ENCODE measurements at places on chromosomes 6 and 20.

DNA sequence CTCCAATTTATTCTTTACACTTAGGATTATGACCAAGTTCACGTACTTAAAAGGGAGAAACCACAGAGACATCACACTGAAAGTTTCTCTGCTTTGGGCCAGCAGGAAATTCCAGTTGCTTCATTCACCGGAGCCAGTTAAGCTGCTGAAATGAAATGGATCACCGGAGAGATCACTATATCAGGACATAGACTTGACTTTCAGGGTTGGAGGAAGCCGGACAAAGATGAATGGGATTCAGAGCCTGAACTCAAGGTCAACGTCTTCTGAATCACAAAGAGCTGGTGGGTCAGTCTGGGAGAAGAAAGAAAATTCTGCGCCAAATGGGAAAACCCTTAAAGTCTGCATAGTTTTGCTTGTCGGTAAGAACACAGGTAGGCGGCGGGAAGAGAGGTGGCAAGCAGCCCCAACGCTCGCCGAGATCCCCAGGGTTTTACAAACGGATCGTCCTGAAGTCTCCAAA is 81.9 kb upstream of the CCDC28A start:
- peak; percentile 76 for DNase-seq

DNA sequence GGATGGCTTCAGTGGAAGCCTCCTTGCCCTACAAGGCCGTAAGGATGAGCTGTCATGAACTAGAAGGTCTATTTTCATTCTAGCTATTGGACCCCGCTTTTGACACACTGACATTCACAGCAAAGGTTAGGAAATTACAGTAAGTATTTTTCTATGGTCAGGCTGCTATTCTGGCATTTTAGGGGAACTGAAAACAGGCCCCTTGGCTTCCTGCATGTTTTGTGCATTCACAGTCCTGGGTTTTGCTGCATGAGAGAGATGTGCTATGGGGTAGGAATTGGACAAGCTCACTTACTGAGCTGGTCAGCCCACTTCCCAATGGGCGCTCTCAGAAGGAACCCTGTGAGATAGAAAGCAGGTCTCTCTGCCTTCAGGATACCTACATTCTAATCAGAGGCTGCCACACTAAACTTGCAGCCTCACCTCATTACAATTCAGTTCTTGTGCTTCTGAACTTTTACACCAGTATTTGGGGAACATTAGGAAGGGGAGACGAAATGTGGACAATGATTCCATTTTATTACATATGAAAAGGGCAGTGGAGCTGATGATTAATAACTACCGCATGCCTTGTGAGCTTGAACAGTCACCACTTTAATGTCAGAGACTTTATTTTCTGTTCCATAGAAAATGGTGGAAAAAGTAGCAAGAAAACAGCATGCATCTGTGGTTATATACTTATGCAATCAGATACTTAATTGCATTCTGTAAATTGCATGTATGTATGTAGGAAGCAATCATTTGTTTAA is 86.6 kb upstream of the TAB2 start:
- DNase-seq, result no peak

DNA sequence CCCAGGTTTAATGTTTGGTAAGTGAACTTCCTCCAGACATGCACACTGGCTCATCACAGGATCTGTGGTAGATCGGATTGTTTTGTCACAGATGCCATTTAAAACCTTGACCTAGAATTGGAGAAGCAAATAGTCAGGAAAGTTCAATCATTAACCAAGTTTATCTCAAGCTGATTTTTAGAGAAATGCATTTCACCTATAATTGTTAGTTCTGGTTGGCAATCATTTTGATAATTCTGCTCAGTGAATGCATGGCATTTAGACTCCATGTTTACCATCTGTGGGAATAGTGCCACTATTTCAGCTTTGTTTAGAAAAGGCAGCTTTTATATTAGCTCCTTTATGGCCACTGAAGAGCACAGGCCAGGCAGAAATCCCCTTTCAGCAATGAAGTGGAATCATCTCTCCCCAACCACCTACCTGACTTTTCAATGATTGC is 73.9 kb upstream of the IPCEF1 start:
- no peak for DNase-seq

DNA sequence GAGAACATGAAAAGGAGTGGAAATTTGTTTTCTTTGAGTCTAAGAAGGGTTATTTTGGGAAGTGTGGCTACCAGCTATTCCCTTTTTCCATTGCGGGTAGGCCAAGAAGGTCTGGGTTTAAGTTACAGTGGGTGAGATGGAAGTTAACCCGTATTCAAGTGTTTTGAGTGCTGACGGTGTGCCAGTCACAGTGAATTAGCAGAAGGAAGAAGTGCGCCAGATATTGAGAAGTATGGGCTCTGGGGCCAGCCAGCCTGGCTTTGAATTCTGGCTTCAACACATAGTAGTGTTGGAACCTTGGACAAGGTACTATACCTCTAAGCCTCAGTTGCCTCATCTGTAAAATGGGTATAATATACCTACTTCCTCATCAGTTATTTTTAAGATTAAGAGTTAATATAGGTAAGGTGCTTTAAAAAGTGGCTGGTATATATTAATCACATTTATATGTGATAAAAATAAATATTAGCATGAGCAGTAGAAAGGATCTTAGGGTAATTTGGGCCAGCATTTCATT is 16.3 kb downstream of the ZNF76 start:
- DNase-seq, result no peak

DNA sequence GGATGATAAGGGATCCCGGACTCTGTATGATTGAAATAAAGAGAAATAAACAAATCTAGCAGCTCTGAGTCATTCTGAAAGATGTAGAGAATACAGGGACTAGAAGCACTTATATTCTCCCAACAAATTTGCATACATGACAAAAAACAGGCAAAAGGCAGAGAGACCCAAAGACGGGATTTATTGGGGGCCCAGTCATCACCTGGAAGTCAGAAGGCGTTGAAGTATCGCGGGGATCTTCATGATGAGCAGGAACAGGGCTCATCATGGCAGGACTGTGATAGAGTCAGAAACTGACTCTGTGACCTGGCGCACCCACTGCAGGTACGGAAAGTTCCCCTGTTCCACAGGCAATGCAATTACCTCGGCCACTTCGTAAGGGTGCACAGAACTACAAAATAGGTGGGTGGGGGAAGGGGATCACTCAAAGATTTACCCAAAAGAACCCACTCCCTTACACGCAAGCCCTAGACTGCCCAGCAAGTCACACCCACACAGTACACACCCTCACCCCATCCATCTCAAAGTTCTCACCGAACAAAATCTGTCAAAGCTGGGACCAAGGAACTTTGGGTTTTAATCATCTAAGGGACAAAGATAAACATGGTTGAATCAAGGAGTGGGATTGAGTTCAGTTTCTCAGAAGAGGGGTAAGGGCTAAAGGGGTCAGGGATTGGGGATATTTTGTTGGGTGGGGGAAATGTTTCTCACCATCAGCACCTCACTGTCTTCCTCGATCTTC is 1.4 kb downstream of the CUTA start:
- peak; percentile 25 for DNase-seq

GRCh38 chr6:32855467-32856174 is 1.6 kb downstream of the PSMB9 start:
- no peak for DNase-seq

GRCh38 chr6:23754197-23754596 is 371.8 kb upstream of the NRSN1 start:
- no peak for DNase-seq

DNA sequence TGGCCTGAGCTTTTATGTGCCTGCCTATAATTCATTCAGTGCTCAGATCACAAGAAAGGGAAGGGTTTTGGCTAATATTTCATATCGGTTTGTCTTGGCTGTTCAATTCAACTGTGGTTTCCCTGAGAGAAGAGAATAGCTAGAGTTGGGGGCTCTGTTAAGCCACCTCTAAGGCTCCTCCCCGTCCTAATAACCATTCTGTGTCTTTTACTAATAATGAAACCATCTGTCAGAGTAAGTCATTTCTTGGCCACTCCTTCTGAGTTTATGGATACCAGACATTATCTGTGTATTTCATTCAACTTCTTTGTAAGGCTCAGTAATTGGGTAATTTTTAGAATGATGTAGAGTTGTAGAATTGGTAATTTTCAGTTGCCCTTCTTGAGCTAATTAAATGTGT is 5.2 kb downstream of the STX11 start:
- DNase-seq, result no peak

- DNase-seq, result no peak
Observed at GRCh38 chr6:167764215-167764614, 62.5 kb upstream of the AFDN start.

DNA sequence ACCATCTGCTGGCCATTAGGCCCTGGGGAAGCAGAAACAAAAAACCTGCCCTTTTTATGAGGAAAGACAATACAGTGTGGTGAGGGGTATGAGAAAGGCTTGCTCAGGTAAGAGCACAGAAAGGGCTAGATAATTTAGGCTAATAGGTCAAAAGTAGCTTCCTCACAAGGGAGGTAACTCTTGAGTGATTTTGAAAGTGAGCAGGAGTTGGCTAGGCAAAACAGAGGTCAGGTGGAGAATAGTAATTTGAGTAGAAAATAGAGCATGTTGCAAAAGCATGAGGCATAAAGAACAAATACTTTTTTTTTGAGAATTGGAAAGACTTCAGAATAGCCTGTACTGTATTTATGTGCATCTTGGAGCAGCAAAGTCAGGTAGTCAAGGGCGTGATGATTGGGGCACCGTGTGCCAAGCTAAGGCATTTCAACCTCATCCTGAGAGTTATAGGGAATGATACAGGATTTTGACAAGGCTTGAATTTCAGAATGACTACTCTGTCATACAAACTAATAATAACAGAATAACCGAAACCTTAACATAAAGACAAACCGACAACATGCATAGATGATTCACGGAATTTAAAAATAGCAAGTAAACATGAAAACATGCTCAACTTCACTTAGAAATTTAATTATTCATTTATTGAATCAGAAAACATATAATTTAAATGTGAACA is 123.0 kb upstream of the ENPP5 start:
- DNase-seq, result no peak

GRCh38 chr6:43926634-43927531 is 156.9 kb downstream of the VEGFA start:
- no peak for DNase-seq

- DNase-seq, result peak; percentile 60
Observed at GRCh38 chr6:16909658-16910360, 148.5 kb upstream of the ATXN1 start.

GRCh38 chr20:18712882-18713281 is 100.7 kb upstream of the SCP2D1 start:
- no peak for DNase-seq

DNA sequence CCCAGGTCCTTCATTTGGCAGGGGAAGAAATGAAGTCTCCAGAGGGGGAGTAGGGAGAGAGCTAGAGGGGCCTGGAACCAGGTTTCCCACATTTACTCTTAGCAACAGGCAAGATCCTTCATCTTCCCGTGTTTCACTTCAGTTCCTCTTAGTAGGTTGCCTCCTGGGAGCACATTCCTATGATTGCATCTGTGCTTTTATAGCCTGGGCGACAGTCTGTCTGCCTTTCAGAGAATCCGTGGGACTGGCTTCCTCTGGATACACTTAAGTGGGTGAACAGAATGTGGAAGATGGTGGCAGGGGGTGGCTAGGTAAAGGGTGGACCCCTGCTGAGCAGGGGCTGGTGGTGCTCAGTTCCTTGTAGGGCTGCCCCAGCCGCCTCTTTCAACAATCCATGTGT is 33.4 kb downstream of the STK35 start:
- no peak for DNase-seq

GRCh38 chr6:116244284-116244683 is 9.6 kb downstream of the TSPYL4 start:
- no peak for DNase-seq

DNA sequence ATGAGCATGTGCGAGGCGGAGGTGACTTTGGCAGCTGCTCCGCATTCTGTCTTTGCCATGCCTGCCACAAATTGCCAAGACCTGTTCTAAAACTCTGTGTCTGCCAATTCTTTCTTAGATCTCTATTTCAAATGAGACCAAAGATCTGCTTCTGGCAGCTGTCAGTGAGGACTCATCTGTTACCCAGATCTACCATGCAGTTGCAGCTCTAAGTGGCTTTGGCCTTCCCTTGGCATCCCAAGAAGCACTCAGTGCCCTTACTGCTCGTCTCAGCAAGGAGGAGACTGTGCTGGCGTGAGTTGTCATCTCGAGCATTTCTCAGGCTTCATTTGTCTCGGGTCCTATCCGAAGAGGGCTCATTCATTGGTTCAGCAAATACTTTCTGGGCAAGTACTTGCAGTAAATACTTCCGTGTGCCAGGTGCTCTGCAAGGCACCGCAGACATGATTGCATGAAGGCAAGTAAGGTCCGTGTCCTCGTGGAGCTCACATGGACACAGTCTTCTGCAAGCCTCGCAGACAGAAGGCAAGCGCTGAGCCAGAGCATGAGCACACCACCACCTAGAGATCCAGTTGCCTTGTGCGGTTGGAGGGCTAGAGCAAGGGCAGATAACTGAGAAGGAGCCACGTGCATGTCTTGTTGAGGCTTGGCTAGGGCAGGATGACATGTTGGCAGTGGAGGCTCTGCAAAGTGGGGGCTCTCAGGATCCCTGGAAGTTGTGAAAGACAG is 19.7 kb upstream of the MROH8 start:
- DNase-seq, result no peak
